Central memory CD4-positive, alpha-beta T cell (primary cell): ENCODE measurements at places on chromosomes 11 and 22.

- DNase-seq = no peak
Measured at GRCh38 chr22:27274770-27275449, 526.6 kb downstream of the MN1 start.

- DNase-seq = no peak
Measured at GRCh38 chr11:132035228-132035627, 664.8 kb downstream of the NTM start.

DNA sequence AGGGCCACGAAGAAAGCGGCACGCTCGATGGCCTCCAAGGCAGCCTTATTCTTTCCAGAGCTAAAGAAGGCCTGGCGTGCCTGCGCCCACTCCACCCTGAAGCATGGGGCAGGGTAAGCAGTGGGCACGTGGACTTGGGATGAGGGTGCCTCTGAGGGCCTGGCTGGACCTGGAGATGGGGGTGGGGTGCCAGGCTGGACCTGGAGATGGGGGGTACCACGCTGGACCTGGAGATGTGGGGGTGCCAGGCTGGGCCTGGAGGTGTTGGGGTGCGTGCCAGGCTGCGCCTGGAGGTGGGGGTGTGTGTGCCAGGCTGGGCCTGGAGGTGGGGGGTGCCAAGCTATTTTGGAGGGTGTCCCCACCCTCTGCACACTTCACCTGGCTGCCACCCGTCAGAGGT lies 5.3 kb downstream of the CPT1B start:
- no peak for DNase-seq

DNA sequence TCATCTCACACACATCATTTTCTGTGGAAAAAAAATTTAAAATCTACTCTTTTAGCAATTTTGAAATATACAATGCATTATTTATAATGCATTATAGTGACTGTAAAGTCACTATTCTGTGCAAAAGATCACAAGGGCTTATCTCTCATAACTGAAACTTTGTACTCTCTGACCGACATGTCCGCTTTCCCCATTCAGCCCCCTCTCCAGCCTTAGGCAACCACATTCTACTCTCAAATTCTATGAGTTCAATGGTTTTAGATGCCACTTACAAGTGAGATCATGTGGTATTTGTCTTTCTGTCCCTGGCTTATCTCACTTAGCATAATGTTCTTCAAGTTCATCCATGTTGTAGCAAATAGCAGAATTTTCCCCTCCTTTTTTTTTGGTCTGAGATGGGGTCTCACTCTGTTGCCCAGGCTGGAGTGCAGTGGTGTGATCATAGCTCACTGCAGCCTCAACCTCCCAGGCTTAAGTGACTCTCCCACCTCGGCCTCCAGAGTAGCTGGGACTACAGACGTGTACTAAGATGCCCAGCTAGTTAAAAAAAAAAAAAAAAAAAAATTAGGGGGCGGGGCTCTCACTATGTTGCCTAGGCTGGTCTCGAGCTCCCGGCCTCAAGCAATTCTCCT lies 44.5 kb downstream of the SYN3 start:
- DNase-seq = no peak

- no peak for DNase-seq
Measured at GRCh38 chr11:129590753-129591475, 215.3 kb downstream of the BARX2 start.

DNA sequence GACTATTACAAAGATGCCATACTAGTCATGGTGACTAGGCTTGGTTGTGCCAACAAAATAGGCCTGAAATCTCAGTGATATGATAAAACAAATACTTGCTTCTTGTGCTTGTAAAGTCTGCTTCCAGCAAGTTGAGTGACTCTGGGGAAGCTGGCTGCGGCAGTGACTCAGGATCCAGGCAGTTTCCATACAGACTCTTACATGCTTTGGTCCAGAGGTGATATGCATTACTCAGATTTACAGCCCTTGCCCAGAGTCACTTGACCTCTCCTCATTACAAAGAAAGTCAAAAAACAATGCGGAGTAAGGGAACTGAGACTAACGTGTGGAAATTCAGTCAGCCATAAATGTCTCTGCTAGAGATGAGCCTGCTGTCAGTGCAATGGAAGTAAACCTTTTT lies 387.5 kb downstream of the KCNA4 start:
- DNase-seq = no peak

DNA sequence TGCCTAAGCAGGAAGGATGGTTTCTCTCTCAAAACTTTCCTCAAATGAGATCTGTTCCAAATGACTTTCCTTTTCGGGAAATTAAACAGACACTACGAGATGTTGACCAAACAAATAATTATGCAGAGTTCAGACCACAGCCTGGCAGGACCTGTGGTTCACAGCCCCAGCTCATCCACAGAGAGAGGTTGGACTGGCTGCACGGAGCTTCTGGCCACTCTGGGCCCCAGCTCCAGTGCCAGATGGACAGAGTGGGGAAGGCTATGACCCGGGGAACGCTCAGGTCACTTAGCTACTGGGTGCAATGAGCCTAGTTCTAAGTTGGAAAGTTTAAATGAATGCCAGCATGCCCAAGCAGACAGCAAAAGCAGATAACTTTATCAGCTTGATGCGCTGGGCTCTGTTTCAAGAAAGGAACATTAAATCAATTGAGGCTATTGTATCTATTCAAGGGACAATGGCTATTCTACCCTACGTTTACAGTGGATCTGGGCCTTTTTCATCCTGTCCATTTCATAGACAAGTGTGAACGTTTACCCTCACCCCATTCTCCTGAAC lies 155.7 kb upstream of the NARS2 start:
- no peak for DNase-seq

GRCh38 chr11:82996966-82997606 lies 74.6 kb downstream of the RAB30 start:
- DNase-seq = no peak

GRCh38 chr11:128582496-128583366 lies 4.6 kb downstream of the ETS1 start:
- no peak for DNase-seq

DNA sequence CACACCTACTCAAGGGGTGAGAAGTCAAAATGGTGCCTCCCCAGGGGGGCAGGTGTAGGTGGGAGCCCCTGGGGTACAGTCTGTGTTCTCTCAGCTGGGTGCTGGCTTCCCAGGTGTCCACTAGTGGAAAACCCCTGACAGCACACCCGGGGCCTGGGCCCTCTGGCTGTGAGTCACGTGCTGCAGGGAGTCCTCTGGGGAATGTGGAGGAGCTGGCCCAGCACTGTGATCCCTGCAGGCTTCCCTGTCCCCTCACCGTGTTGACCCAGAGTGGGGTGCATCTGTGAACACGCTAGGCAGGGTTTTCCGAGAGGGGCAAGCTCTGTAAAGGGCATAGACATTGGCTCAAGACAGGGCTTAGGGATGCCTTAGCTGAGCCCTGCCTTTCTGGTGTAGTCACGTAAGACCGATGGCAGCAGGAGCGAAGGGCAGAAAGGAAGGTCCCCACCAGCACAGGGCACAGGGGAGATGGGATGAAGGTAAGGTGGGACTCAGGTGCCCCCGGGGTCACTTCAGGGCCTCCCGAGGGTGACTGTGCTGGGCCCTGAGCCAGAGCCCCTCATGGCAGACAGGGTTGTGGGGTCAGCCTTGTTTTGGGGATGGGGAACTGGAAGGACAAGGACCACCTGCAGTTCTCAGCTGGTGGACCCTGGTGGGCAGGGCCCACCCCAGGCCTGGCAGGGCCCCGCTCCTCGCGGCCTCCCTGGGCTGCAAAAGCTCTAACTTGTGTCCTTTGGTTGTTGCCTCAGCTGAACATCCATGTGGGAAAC lies 14.1 kb downstream of the DERL3 start:
- no peak for DNase-seq
